Stimulated activated CD8-positive, alpha-beta memory T cell treated with anti-CD3 and anti-CD28 coated beads, Interleukin-15, amount 100 ng/mL, for 24 hours (primary cell): ENCODE measurements at places on chromosomes 4 and X.

- DNase-seq = no peak
Observed at GRCh38 chr4:3708611-3709010, 57.6 kb upstream of the ADRA2C start.

- no peak for DNase-seq
Observed at GRCh38 chr4:17376205-17376604, 135.7 kb downstream of the QDPR start.

DNA sequence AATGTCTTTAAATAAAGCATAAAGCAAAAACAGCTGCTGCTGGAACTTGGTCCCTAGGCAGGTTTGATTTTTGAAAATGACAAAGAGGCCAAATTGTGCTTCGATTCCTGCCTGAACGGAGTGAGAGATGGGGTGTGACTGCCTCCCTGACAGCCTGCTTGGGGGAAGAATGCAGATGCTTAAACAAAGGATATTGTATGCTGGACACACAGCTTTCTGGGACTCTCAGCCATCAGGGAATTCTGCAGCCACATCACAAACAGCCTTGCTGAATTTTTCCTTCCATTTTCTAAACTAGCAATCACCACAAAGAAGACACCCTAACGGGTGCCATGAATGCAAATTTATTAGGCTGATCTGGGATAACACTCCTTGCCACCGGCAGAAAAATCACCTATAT lies 83.9 kb upstream of the CPEB2 start:
- no peak for DNase-seq

DNA sequence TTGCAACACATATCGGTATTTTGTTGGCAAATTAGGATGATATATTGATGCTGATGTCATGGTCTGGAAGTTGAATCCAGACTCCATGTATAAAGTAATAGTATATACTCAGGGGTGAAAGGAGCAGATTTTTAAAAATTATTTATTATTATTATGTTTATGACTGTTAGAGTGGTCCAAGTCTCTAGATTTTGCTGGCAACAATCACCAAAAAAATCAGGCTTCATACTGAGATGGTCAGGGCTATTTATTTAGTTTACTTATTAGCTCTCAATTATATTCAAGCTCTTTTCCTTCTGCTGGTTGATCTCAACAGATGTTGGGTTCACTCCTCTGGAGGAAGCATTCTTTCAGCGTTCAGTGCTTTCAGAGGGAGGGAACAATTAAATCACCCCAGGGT lies 73.9 kb upstream of the VCX3B start:
- DNase-seq = no peak

- no peak for DNase-seq
Observed at GRCh38 chr4:185567381-185568376, 32.4 kb upstream of the PDLIM3 start.

- no peak for DNase-seq
Observed at GRCh38 chrX:56733459-56734046, 4.5 kb downstream of the NBDY start.

DNA sequence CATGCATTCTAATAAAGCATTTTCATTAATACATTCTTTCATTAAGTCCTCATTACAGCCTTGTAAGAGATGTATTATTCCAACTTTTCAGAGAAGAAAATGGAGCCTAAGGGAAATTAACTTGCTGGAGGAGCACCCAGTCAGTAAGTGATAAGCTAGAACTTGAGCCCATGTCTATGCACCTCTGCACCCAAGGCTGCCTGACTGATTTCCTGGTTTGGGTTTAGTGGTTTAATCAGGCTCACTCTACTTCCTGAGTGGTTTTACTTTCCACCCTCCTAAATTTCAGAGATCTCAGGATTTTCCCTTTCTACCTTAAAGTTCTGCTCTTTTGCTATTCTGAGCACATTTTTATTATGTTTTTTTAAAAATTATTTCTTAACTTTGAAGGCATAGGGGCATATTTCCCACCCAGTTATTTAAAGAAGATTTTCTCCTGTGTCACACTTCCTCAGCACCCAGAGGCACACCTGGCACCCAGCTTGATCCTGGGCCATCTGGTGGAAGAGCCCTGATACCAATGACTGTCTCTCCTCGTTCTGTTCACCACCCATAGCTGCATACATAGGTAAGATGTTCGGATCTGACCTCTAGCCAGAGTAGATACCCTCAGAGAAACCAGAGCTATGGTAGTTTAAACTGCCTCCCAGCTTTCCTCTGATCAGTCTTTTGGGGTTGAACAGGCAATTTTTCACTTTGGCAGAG lies 10.4 kb downstream of the CORIN start:
- no peak for DNase-seq

GRCh38 chr4:82704156-82704555 lies 94.4 kb downstream of the SCD5 start:
- no peak for DNase-seq

DNA sequence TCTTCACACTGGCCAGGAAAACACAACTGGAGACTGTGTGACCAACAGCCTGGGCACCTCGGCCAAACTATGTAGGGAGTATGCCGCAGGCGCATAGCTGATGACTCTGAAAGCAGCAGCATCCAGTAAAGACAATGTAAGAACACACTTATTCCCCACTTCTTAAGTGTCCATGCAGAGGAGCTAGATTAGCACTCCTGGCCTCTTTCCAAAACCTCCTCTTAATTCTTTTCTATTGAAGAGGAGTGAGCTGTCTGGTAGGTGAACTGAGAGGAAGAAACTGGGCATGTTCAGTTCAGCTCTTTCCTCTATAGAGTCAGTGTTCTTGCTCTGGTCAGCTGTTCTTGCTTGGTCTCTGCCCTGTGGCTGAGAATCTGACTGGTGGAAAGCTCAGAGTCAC lies 21.1 kb downstream of the NMU start:
- no peak for DNase-seq
